Effector memory CD8-positive, alpha-beta T cell (primary cell): ENCODE measurements at places on chromosomes 12 and 14.

- DNase-seq, result no peak
These were observed 337 bp downstream of the ZC2HC1C start for GRCh38 chr14:75069811-75070145.

DNA sequence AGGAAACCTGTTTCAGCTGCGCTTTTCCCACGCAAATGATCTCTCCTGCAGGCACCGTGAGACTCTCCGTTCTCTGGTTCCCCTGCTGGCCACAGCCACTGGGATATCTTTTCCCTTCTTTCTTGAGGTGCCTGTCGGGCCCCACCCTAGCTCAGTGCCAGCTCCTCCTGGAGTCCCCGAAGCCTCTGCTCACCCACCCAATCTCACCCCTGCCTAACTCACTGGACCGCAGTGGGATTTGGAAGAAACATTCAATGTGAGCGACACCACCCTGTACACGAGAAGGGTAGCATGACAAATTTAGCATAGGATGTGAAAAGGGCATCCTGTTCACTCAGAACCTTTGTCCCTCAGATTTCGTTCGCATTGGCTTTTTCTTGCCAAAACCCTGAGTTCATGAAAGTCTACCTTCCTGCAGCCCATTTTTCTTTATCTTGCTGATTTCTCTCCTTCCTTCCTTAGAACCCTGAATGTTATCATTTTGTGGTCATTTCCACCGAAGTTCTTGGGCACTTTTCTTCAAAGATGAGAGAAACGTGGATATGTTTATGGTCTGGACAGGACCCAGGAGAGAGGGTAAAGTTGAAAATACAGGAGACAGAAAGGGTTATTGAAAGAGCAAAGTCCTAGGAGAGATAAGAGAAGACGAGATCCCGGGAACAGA, 63.6 kb upstream of the ELK3 start:
- DNase-seq, result no peak

DNA sequence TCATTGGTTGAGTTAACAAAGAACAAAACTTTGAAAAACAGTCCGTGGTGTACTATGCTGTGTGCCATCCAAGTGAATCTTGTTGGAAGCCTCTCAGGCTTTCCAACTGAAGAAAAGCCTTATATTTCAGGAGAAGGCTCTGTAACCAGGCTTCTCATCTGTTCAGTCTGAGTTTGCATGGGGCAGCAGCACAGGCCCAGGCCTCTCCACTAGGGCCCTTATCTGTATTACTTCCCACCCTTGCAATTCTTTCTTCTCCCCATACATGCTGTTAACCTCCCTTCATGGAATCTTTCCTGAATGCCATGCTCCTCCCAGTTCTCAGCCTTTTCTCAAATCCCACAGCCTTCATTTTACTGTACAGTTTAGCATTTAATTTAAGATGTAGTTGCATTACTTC, 28.3 kb downstream of the FRMD6 start:
- no peak for DNase-seq

GRCh38 chr12:124233846-124234640, 60.9 kb upstream of the RFLNA start:
- DNase-seq, result no peak

DNA sequence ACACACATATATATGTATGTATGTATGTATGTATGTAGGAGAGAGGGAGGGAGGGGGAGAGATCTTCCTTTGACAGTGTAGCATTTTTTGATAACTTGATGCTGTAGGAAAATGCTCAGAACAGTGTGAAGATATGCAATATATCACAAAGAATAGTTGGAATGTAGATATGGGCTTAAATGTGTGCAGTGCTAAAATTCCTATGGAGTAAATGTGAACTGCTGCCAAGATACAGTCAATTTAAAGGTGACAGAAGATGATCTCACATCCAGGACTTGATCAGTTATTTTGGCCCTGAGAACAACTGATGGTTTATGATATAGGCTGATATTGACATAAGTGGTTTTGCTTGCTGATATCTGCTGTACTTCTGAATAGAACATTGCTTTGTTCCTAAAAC, 84.2 kb downstream of the DAAM1 start:
- DNase-seq, result no peak
